ENCODE measurements at places on chromosomes 3 and 15.
A peak's percentile ranks its signal among the peaks of the same experiment; 100 is the strongest.

GRCh38 chr15:23762026-23762425 lies 74.9 kb upstream of the NDN start:
- DNase-seq: no peak

DNA sequence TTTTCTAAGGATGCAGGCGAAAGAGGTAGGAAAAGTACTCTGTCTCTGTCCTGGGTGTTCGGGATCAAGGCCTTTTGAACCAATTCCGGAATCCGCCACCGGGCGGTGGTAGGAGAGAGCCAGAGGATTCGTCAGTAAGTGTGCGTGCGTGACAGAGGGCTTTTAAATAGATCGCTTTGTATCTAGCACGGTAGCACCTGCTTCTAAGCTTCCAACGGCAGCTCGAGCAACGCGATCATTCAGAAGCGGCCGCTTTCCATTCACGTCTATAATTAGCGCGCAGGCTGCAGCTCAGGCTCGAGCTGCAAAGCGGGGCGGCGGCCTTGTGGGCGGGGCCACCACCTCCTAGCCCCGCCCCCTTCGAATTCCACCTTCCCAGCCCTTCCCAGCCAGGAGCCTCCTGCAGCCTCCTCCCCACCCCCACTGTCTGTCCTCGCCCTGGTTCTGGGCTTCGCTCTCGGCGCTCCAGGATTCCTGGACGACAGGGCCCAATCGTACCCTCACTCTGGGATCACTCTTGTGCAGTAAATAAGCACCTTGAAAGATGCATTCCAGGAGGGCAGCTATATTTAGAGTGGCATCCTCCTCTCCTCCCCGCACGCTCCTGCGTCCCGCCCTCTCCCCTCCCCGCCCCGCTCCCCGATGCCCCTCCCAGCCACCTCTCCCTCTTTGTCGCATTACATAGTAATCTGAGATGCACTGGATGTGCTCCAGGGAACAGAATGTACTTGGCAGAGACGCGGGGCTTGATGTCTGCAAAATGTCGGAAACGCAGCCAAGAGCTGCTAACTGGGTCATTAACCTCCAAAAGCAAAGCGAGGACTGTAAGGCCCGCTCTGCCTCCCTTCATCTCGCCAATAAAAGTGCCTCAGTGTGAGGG lies 224.1 kb upstream of the TPRG1 start:
- DNase-seq: no peak

DNA sequence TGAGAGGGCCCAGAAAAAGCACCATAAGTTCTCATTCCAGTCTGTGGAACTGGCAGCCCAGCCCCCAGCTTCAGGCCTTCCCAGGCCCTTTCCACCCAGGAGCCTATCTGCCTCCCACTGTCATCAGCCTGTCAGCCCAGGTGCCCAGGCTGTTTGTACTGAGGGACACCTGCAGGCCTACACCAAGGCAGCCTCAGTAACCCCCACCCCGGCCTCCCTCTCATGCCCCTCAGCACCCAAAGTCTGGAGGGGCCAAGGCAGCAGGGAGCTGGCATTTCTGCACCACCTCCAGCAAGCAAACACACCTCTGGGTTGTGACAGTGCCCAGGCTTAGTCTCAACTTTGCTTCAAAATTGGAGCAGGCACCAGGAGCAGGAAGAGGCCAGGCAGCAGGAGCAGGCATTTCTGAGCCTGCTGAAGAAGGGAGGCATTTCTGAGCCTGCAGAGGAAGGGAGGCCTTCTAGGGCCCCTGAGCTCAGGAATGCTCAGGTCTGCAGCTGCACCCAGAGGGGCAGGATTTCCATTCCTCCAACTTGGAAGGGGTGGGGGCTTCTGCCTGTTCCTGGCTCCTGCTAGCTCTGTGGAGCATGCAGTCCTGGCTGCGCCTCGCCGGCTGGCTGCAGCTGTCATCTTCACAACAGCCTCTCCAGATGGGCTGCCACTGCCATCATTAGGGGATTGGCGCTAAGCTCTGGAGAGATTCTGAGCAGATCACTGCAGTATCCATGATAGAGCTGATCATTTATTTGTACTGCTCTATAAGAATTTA lies 396.1 kb downstream of the UNC13C start:
- no peak for DNase-seq

DNA sequence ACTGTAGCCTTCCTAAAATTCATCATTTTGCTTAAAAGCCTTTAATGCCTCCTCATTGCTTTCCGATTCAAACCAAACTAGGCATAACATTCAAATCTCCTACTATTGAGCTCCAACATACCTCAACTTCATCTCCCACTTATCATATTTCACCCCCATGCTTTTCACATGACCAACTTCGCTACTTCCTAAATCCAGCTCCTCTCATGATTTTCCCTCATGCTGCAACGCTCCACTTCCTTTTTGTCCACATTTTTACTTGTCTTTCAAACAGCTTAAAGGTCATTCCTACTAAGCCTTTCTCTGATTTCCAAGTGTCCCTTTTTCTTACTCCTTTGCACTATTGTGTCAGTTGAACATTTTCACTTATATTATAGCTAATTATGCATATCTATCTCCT lies 20.3 kb upstream of the ANXA2 start:
- no peak for DNase-seq

GRCh38 chr3:73502609-73503583 lies 121.8 kb downstream of the PDZRN3 start:
- peak; percentile 65 for DNase-seq

DNA sequence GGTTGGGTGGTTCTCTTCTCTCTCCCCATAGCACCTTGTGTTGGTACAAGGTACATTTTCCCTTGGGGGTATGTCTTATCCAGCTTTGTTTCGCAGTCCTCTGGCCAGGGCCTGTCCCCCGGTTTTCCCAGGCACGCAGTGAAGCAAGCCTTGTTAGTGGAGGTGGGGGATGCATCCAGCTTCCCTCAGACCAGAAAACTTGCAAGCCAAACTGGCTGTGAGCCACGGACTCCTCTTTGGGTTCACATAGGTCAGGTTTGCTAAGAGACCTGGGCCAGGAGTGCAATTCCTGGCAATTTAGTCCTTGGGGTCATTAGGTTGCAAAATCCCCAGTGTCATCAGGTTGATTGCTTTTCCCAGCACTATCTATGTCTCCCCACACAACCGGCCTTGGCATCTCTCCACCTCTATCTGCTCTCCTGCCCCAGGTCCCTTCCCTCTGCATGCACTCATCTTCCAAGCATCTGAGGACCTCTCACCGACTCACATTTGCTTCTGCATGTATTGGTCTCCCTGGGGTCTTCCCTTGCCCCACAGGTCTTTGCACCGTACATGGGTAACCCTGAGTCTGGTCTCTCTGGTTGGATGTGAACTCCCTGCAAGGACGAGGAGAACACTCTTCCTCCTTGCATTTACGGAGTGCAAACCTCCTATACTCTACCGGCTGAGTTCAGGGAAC lies 34.2 kb downstream of the BCL2L10 start:
- no peak for DNase-seq

DNA sequence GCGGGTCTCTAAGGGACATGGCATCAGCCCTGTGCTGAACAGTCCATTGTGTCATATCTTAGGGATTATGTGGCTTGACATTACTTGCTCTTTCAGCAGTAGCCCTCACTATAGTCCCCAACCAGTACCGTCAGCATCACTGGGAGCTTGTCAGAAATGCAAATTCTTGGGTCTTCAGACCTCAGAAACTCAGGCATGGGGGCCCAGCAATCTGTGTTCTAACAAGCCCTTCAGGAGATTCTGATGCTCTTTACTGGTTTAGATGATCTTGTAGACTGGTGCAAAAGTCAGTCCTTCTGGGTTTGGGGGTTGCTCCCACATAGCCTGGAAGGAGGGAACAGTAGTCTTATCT lies 39.0 kb upstream of the TRAK1 start:
- no peak for DNase-seq

DNA sequence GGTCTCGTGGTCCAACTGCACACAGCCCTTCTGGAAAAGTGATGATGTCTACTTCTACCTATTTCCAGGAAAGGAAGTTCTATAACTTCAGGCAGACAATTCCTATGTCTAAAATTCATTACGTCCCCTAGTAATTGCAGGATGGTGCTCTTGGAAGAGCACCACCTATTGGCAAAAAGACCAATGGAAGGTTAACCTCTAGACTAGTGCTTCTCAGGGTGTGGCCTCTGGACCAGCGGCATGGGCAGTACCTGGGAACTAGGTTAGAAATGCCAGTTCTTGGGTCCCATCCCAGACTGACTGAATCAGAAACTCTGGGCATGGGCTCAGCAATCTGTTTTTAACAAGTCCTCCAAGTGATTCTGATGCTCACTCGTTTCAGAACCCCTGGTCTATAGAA lies 258.3 kb upstream of the ICE2 start:
- no peak for DNase-seq

DNA sequence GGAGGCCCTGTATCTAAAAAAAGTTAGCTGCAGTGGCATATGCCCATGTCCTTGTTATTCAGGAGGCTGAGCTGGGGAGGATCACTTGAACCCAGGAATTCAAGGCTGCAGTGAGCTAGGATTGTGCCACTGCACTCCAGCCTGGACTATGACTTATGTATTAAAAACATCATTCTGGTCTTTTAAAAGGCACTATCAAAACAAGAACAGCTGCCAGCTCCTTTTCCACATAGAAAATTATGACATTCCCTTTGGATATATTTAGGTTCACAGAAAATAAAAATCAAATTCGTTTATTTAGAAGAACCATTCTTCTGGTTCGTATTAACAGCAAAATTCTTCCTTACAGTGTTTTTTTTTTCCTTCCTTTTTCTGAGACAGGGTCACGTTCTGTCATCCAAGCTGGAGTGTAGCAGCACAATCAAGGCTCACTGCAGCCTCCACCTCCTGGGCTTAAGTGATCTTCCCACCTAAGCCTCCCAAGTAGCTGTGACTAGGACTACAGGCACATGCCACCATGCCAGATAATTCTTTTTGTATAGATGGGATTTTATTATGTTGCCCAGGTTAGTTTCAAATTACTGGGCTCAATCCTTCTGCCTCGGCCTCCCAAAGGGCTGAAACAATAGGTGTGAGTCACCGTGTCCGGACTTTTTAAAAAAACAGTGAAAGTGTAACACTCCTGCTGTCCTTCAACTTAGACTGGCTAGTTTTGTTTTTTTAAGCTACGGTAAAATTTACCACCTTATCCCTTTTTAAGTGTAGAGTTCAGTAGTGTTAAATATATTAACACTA lies 13.9 kb downstream of the ICE2 start:
- DNase-seq: no peak

- no peak for DNase-seq
These were observed 60.1 kb upstream of the PCSK6 start for GRCh38 chr15:101549647-101550046.

DNA sequence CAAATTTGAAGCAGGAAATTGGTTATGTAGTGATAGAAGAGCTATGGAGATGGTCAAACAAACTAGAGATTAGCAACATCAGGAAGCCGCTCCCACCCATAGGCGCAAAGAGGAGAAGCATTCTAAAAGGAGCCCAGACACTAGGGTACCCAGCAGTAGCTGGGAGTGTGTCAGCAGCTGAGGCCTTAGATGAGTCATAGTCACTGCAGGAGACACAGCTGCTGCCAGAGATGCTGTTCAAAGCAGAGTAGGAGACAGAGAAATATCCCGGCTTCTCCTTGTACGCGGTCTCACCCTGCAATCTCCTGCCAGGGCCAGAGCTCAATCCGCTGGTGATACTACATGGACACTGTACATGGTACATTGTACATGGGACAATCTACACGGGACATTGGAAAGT lies 61.9 kb downstream of the VGLL3 start:
- DNase-seq: no peak

DNA sequence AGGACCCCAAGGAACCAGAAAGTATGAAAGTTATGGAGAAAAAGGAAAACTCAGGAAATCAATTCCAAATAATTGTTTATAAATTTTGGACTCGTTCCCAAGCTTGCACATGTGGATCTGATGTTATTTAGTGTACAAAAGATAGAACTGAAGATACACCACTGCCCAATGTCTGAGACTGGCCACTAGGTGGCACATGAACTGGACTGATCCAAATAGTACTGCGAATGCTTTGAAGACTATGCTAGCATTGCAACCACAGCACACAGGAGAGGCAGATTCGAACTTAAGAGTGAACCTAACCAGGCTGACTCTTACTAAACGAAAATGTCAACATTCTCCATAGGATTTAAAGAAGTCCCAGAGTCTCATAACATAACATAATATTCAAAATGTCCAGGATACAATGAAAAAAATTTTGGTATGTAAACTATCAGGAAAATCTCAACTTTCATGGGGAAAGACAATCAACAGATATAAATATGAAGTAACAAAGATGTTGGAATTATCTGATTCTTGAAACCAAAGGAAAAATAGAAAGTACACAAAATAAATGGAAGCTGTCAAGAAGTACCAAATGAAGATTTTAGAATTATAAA lies 596.7 kb downstream of the FGF12 start:
- peak; percentile 52 for DNase-seq

- DNase-seq: no peak
These were observed 180.6 kb upstream of the RBMS3 start for GRCh38 chr3:29100292-29100691.

DNA sequence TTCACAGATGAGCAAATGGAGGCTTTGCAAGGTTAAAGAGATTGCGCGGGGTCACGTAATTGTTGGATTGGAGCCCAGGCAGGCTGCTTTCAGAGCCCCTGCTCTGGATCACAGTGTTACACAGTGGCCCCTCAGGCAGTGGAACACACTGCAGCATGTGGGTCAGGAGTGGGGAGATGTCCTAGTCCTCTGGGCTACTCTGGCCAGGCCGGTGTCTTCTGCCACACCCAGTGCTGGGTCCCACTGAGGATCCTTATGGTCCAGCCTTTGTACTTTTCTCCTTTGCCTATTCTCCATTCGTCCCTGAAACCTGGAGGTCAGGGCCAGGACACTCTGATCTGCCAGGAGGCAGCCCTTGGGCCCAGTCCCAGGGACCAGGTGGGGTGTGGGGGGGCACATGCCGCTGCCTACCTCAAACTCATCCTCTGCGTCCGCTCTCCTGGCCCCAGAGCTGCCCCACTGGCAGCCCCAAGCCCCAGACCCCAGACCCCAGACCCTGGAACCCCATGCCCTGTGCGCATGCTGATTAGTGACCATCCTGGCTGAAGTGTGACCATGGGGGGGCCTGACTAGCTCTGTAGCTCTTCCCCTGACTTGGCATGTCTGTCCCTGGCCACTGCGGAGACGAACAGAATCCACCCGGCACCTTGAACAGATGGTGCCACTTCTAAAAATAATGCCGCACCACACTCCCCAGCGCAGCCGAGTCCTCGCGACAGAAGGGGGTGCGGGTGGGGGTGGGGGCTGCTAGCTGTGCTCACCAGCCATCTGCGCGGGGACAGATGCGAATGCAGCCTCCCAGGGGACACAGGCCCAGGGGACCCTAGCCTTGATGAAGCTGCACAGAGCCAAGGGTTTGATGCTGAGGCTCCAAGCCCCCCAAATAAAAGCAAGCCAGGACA lies 41.6 kb downstream of the ATP2B2 start:
- no peak for DNase-seq

DNA sequence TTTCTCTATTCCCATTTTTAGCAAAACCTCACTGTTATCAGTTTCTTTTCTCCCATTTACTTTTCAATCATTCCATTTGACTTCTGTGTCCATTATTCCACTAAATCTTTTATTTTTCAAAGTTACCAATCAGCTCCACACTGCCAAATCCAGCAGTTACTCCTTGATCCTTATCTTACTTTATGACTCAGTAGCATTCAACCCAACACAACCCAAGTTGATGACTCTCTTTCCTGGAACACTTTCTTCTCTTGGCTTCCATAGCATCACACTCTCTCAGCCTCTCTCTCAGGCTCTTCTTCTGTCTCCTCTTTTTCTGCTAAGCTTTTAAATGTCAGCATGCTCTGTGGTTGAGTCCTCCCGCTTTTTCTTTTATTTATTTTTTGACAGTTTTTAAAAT lies 36.3 kb downstream of the RASGRP1 start:
- no peak for DNase-seq

- no peak for DNase-seq
These were observed 312.2 kb upstream of the ZNF717 start for GRCh38 chr3:76097589-76097969.

- no peak for DNase-seq
These were observed 136.2 kb downstream of the CHST2 start for GRCh38 chr3:143255739-143256138.
